ENCODE measurements at places on chromosomes 12 and 14. TPM values are rescaled to one million over a fixed set of nuclear protein-coding genes. Genes with fewer than 3 reads are reported as not detected.

DNA sequence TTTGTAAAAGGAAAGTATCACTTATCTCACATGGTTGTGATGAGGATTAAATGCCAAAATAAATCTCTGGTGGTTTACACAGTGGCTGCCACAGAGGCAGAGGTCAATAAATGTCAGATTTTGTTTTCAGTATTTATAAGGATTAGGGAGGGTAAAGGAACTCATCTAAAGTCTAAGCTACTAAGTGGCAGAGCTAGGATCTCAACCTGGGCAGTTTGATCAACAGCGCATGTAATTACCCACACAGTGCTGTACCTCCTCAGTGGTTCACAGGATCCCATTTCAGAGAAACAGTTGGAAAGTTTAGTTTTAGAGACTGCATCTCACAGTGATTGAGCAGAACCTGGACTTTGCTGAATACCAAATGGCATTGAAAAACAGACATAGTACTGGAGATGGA is 44.9 kb upstream of the RIC8B start:
- no peaks in the 10 kb centered on the region for H3K27me3 ChIP-seq
- H3K4me3 ChIP-seq, result no peak overlapping the region
- no peak for DNase-seq
- H3K27ac ChIP-seq, result no peak overlapping the region
- peaks cover 4% of the 10 kb centered on the region for H3K4me1 ChIP-seq
- H3K36me3 ChIP-seq, result no peaks in the 10 kb centered on the region

GRCh38 chr12:2264651-2265232 is 212.0 kb downstream of the CACNA1C start:
- peaks cover under 1% of the 10 kb centered on the region for H3K4me1 ChIP-seq
- no peaks in the 10 kb centered on the region for H3K36me3 ChIP-seq
- no peak overlapping the region for H3K27ac ChIP-seq
- no peak overlapping the region for H3K4me3 ChIP-seq
- peaks cover under 1% of the 10 kb centered on the region for H3K27me3 ChIP-seq
- no peak for DNase-seq

- no peaks in the 10 kb centered on the region for H3K4me1 ChIP-seq
- H3K27me3 ChIP-seq, result no peaks in the 10 kb centered on the region
- DNase-seq, result no peak
- no peaks in the 10 kb centered on the region for H3K36me3 ChIP-seq
- no peak overlapping the region for H3K4me3 ChIP-seq
These were observed 137.2 kb upstream of the PLEKHA5 start for GRCh38 chr12:18992336-18992735.

GRCh38 chr12:3137268-3137781 is 60.1 kb downstream of the TSPAN9 start:
- peaks cover 45% of the 10 kb centered on the region for H3K27me3 ChIP-seq
- H3K4me3 ChIP-seq, result no peak overlapping the region
- no peak overlapping the region for H3K27ac ChIP-seq
- no peaks in the 10 kb centered on the region for H3K4me1 ChIP-seq

ADAM21 gene
- 0.14 TPM for total RNA-seq

GRCh38 chr12:58728397-58728796 is 191.9 kb downstream of the LRIG3 start:
- no peaks in the 10 kb centered on the region for H3K4me1 ChIP-seq
- H3K27ac ChIP-seq, result no peak overlapping the region
- H3K27me3 ChIP-seq, result no peaks in the 10 kb centered on the region
- no peak overlapping the region for H3K4me3 ChIP-seq

DNA sequence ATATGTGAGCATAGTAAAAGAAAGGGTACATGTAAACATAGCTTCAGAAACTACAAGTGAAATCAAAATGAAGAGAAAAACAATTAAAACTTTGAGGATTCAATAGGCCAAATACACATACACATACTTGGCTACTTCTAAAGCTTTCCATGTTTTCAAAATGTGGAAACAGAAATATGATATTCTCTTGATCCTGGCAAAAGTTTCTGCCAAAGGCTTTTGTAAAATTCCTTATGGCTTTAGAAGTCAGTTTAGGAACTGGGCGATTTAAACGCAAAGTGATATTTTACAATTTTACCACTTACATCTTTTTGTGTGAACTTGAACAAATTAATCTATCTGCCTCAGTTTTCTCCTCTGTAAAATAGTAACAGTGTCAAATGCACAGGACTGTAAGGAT is 756.4 kb downstream of the C12orf50 start:
- no peaks in the 10 kb centered on the region for H3K27me3 ChIP-seq
- no peak overlapping the region for H3K4me3 ChIP-seq
- no peak for DNase-seq
- no peak overlapping the region for H3K27ac ChIP-seq
- H3K36me3 ChIP-seq, result no peaks in the 10 kb centered on the region

OR4K13 gene
- total RNA-seq, result not detected

GALNT6 gene
- 13.0 TPM for total RNA-seq

GRCh38 chr12:65464930-65465329 is 186.4 kb downstream of the MSRB3 start:
- H3K4me1 ChIP-seq, result no peaks in the 10 kb centered on the region
- DNase-seq, result no peak
- no peaks in the 10 kb centered on the region for H3K36me3 ChIP-seq
- H3K27ac ChIP-seq, result no peak overlapping the region

GRCh38 chr12:132206046-132206434 is 61.8 kb downstream of the NOC4L start:
- H3K27ac ChIP-seq, result no peak overlapping the region
- H3K36me3 ChIP-seq, result no peaks in the 10 kb centered on the region
- H3K4me1 ChIP-seq, result no peaks in the 10 kb centered on the region

- no peaks in the 10 kb centered on the region for H3K36me3 ChIP-seq
- DNase-seq, result no peak
- no peaks in the 10 kb centered on the region for H3K27me3 ChIP-seq
- H3K4me1 ChIP-seq, result no peaks in the 10 kb centered on the region
These were observed 413.9 kb downstream of the GALC start for GRCh38 chr14:87579036-87579435.

GRCh38 chr12:80766210-80766609 is 49.5 kb downstream of the MYF5 start:
- H3K27ac ChIP-seq, result no peak overlapping the region
- no peak for DNase-seq
- no peaks in the 10 kb centered on the region for H3K27me3 ChIP-seq
- no peaks in the 10 kb centered on the region for H3K4me1 ChIP-seq
- H3K36me3 ChIP-seq, result no peaks in the 10 kb centered on the region

DNA sequence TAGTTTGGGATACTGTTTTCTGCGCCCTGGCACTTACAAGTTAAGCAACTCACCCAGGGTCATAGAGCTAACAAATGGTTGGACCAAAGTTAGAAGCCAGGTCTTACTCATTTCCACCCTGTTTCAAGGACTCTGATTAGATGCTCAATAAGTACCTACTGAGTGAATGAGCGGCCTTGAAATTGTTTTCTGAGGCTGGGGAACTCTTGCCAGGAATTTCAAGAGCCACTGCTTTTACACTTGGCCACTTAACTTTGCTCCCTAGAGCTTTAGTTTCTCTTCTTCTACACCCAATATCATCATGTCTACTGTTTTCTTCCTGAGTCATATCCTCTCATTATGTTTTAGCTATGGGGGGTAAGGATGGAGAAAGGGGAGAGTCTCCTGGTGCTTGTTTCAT is 431.6 kb downstream of the ZFP36L1 start:
- peaks cover 47% of the 10 kb centered on the region for H3K4me1 ChIP-seq
- H3K36me3 ChIP-seq, result no peaks in the 10 kb centered on the region
- no peaks in the 10 kb centered on the region for H3K27me3 ChIP-seq
- H3K4me3 ChIP-seq, result no peak overlapping the region

- DNase-seq, result no peak
- no peaks in the 10 kb centered on the region for H3K27me3 ChIP-seq
- no peaks in the 10 kb centered on the region for H3K36me3 ChIP-seq
- no peaks in the 10 kb centered on the region for H3K4me1 ChIP-seq
- H3K27ac ChIP-seq, result no peak overlapping the region
These were observed 30.5 kb downstream of the ZFHX2 start for GRCh38 chr14:23520899-23521533.

DNA sequence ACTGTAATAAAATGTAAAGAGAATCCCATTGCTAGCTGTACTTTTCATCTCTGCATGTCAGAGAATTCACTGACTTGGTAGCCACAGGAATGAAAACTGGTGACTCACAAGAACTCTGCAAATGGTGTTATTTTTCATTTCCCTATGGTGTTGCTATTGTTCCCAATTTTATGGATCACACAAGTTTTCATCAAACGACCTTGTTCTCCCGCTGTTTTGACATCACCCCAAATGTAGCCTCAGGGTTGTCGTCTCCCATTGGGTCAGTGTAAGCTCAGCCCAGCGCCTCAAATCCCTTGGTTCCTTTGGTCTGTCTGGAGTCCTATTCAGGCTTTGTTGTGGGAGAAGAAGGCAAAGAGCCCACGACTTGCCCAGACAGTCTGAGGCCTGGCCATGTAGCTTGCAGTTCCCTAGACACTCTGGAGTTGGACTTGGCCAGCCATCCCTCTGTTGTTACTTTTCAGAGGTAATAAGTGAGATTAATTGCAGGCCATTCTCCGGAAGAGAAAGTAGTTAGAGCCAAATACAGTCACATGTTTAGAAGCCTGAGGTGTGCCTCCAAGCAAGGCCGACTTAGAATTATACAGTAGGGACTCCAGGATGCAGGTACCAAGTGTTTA is 159.2 kb downstream of the TGFB3 start:
- no peaks in the 10 kb centered on the region for H3K27me3 ChIP-seq
- no peak overlapping the region for H3K27ac ChIP-seq
- peaks cover 8% of the 10 kb centered on the region for H3K4me1 ChIP-seq
- H3K36me3 ChIP-seq, result peaks cover 1% of the 10 kb centered on the region
- no peak overlapping the region for H3K4me3 ChIP-seq

VRTN gene
- not detected for total RNA-seq

GRCh38 chr12:52291267-52291935 is at the start of gene KRT81:
TSS of gene KRT81 (minus strand) at chr12:52291534. CDS start at chr12:52291465, 69 bp downstream.
- H3K36me3 ChIP-seq, result no peaks in the 10 kb centered on the region
- H3K27me3 ChIP-seq, result peaks cover 19% of the 10 kb centered on the region
- H3K4me3 ChIP-seq, result no peak within 1 kb of the TSS
- H3K27ac ChIP-seq, result no peak within 1 kb of the TSS
- no peak for DNase-seq
- peaks cover 9% of the 10 kb centered on the region for H3K4me1 ChIP-seq

CLEC4C gene
- not detected for total RNA-seq

DNA sequence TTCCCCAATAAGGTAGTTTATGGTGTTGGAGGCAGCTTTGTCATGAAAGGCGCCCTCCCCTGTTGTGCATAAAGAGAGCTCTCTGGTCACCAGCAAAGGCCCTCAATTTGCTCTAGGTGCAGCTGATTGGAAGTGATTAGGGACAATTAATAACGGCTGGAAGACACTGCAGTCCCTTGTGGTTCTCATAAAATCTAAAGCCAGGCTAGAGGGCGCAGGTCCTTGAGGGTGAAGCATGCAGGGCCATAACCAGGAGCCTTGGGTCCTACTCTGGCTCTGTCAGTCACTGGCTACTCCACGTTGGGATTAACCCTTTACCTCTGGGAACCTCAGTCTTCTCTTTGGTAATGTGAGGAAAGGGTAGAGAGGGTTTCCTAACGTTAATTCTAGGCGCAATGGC is 1.9 kb downstream of the DAAM1 start:
- peak overlapping the region; percentile 75 for H3K27ac ChIP-seq
- peak overlapping the region; percentile 92 for H3K4me3 ChIP-seq
- H3K4me1 ChIP-seq, result peaks cover 21% of the 10 kb centered on the region

PTPRO gene
- 0.94 TPM for total RNA-seq

DNA sequence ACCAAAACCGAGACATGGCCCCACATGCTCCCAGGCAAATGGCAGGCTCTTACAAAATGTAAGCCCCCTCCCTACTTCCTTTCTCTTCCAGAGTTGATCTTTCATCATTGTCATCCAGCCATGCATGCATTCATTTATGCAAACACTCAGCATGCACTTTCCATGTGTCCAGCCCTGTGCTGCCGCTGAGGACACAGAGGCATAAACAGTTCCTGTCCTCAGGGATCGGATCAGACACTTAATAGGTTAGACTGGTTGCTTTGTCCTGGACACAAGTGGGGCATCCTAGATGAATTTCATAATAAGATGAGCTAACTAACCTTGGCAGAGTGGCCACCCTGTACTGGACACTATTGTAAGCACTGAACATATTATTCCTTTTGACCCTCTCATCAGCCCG is 23.1 kb downstream of the PRIMA1 start:
- H3K27ac ChIP-seq, result no peak overlapping the region
- peaks cover 20% of the 10 kb centered on the region for H3K27me3 ChIP-seq
- no peak overlapping the region for H3K4me3 ChIP-seq

DNA sequence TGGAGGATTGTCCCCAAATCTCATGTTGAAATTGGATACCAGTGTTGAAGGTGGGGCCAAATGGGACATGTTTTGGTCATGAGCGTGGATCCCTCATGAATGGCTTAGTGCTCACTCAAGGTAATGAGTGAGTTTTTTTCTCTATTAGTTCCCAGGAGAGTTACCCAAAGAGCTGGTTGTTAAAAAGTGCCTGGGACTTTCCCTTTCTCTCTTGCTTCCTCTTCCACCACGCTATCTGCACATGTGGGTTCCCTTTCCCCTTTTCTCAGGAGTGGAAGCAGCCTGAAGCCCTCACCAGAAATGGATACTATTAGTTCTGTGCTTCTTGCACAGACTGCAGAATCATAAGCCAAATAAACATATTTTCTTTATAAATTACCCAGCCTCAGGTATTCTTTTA is 465.4 kb downstream of the FSCB start:
- no peak overlapping the region for H3K4me3 ChIP-seq
- no peaks in the 10 kb centered on the region for H3K27me3 ChIP-seq
- no peak for DNase-seq
- no peak overlapping the region for H3K27ac ChIP-seq
- H3K4me1 ChIP-seq, result no peaks in the 10 kb centered on the region

PLD4 gene
- total RNA-seq, result not detected

GRCh38 chr12:89927226-89927698 is 218.6 kb upstream of the ATP2B1 start:
- DNase-seq, result no peak
- no peaks in the 10 kb centered on the region for H3K36me3 ChIP-seq
- no peaks in the 10 kb centered on the region for H3K4me1 ChIP-seq

DNA sequence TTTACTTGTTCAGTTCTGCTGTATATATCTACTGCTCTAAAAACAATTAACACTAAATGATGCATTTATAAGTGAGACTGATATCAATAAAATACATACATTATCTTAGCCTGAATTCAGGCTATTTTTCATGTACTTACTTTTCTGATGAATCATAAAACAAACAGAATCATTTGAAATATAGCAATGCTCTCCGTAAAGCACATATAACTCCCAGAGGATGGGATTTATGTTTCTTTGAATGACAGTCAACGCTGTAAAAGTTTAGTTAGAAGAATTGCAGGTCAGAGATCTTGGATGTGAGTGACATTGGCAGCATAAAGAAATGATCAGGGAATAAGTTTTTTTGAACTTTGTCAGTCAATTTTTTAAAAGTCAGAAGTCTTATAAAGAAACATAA is 740.2 kb upstream of the NOVA1 start:
- no peak overlapping the region for H3K4me3 ChIP-seq
- no peaks in the 10 kb centered on the region for H3K27me3 ChIP-seq
- H3K4me1 ChIP-seq, result no peaks in the 10 kb centered on the region
- DNase-seq, result no peak

Measured in activated T-cell treated with anti-CD3 and anti-CD28 coated beads, Interleukin-2, amount 50 U/mL, for 72 hours (primary cell).